Activated CD8-positive, alpha-beta memory T cell treated with anti-CD3 and anti-CD28 coated beads for 1 hour (primary cell): ENCODE measurements at places on chromosomes 11 and 22.

DNA sequence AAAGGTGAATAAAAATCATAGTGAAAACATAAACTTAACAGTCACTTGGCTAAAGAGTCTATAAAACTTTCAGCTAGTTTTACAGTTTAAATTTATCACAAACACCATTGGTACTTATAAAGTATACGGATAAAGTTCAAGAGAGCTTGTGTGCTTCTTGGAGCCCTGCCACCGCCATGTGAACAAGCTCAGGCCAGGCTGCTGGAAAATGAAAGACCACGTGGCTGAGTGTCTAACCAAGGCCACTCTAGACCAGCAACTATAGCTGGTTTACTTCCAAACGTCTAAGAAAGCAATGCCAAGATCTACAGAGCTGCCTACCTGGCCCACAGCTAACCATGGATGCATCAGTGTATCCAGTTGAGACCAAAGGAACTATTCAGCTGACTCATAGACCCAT is 66.3 kb upstream of the API5 start:
- DNase-seq = no peak

GRCh38 chr11:63682066-63683021 is 1.0 kb downstream of the RTN3 start:
- DNase-seq = no peak

DNA sequence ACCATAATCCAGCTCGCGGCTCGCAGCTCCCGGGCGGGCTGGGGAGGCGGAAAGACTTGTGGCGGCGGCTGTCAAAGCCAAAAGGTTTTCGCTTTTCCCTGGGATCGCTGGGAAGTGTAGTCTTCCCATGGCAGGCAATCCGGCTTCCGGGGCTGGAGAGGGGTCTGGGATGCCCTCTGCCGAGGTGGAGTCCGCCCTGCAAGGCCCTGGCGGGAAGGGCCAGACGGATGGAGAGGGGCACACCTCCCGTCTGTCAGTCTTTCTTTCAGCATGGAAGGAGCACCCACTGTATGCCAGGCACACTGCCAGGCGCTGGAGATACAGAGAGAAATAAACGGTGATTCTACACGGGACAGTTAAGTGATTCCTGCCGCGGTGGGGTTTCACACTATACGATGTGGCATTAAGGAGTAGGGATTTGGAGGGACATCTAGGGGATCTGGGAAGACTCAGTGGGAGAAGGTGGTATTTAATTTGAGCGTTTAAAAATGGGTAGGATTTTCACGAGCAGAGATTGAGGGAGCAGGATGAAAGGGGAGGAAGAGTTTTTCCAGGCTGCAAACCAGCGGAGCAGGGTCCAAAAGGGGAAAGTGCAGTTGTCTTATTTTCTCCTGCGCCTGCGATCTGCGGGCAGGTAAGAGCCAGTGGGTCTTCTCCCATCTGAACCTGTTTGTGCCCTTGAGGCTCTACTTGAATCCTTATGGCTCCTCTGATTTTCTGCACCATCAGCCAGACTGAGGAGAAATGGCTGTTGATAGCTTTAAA is at the start of gene BACE1:
Gene BACE1 (minus strand): TSS at position 60 of the 765 bp plus-strand sequence. CDS start 461 bp downstream, outside the sequence.
- DNase-seq = no peak

- no peak for DNase-seq
These were observed 49.3 kb upstream of the RTL6 start for GRCh38 chr22:44547371-44547770.

- no peak for DNase-seq
These were observed 105.8 kb downstream of the DSCAML1 start for GRCh38 chr11:117691218-117691514.

- no peak for DNase-seq
These were observed 7.1 kb downstream of the ABCG4 start for GRCh38 chr11:119155733-119156492.

DNA sequence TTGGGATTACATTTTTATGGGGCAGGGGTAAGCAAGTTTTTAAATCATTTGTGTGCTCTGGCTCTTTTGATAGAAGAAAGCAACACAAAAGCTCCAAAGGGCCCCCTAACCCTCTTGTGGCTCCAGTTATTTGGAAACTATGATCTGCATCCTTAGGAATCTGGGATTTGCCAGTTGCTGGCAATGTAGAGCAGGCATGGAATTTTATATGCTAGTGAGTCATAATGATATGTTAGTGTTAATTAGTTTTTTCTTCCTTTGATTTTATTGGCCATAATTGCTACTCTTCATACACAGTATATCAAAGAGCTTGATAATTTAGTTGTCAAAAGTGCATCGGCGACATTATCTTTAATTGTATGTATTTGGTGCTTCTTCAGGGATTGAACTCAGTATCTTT is 10.1 kb downstream of the RAG1 start:
- no peak for DNase-seq

DNA sequence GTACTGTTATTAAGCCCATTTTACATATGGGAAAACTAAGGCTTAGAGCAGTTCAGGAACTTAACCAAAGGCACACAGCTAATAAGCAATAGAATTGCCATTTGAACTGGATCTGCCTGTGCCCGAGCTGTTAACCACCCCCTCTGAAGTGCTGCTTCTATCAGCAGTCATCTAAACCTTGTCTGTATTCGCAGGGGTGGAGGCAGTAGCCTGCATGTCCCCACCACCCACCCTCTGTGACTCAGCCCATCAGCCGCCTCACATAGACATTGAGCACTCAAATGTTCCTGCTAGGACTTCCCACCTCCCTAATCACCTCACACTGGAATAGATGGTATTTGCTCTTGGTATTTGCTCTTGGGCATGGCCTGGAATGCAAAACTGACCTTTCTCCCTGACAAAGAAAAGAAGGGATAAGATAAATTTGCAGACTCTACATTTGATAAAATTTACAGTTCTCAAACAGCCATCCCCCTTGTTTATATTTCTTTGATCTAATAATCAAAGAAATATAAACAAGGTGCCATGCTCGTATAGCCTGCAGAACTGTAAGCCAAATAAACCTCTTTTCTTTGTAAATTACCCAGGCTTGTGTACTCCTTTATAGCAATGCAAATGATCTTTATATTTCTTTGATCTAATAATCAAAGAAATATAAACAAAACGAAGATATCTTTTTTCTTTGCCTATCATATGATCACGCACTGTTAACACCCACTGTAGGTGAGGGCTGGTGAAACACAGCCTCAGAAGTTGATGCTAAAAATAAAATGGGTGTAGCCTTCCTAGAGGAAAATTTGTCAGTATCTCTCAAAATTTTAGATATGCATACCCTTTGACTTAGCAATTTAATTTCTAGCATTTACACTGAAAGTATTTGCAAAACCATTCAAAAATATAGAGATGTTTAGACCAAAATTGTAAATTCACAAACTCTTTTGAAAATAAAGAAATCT is 15.9 kb downstream of the DKK3 start:
- no peak for DNase-seq

DNA sequence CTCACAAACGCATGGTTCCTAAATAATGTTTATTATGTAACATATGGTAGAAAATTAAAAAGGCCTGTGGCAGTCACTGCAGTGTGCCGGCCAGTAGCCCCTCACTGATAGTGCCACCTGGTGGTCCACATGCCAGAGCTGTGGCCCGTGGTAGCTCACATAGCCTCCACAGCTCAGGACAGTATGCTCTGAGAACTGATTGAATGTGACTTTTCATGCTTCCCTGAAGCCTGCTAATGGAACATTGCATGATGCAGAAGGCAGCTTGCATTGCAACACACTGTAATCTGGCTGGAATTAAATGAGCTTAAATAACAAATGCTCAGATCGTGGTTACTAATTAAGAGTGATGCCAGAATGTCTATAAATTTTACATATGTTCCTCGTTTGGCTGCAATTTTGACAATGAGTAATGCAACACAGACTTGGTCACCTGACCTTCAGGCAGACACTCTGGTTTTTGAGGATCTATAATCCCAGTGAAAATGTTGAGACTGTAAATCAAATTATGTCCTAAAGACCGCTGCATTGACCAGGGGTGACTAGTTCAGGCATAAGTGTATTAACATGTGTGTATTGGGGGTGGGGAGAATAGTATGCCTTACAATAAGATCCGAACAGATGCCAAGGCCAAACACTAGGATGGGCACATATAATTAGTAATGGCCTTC is 566.4 kb downstream of the METTL15 start:
- DNase-seq = no peak

GRCh38 chr22:43783777-43784176 is 28.3 kb downstream of the EFCAB6 start:
- no peak for DNase-seq

- no peak for DNase-seq
These were observed 56.5 kb downstream of the FLRT1 start for GRCh38 chr11:64092111-64092760.

DNA sequence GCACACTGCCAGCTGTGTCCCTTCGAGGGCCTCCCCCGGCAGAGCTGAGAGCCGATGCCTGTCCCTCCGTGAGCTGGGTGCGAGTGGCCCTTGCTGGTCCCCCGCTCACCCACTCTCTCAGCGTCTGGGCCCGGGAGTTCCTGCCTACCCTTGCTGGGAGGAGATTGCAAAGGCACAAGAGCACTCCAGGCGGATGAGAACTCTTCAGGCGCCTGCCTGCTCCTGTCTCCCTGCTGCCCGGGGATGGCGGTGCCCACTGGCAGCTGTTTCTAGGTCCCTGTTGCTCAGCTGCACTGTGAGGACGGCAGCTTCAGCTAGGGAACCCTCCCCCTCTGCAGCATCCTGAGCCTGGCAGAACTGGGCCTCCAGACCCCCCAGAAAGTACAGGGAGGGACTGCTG is 61.1 kb downstream of the FLRT1 start:
- DNase-seq = no peak
